ENCODE measurements at places on chromosomes 13 and 19. TPM values are rescaled to one million over a fixed set of nuclear protein-coding genes. Genes with fewer than 3 reads are reported as not detected.

Gene TEX101
- total RNA-seq, result not detected

Gene SOX1
- total RNA-seq, result 0.99 TPM

Gene GFY
- not detected for total RNA-seq

Gene KCNN4
- 0.83 TPM for total RNA-seq

Gene ICAM4
- total RNA-seq, result 1.8 TPM

Gene SELENOW
- total RNA-seq, result 329 TPM

Gene C13orf42
- 0.06 TPM for total RNA-seq

Gene RFPL4AL1
- not detected for total RNA-seq

Gene SYT5
- 11.5 TPM for total RNA-seq

Gene PEG3
- 444 TPM for total RNA-seq

Gene MEDAG
- total RNA-seq, result 10.8 TPM

Gene ATP13A1
- 21.3 TPM for total RNA-seq

Gene C19orf38
- 2.9 TPM for total RNA-seq

Gene ZMYM5
- total RNA-seq, result 21.1 TPM

DNA sequence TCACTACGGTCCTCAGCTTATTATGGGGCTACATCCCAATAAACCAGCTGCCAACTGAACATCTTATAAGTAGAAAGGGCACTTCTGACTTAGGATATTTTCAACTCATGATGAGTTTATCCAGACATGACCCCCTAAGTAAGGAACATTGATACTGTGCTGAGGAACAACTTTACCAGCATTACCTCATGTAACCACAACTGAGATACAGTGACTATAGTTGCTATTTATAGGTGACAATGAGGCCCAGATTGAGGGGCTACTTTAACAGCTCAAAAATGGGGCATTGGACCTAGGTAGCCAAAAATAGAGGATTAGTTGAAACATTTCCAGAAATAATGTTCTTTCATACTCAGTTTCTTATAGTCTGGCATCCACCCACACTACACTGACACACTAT, 26.8 kb downstream of the SKA3 start:
- H3K4me3 ChIP-seq, result no peak overlapping the region
- H3K27me3 ChIP-seq, result no peaks in the 10 kb centered on the region
- peaks cover 13% of the 10 kb centered on the region for H3K36me3 ChIP-seq
- H3K4me1 ChIP-seq, result no peaks in the 10 kb centered on the region
- no peak for DNase-seq
- no peak overlapping the region for H3K27ac ChIP-seq

DNA sequence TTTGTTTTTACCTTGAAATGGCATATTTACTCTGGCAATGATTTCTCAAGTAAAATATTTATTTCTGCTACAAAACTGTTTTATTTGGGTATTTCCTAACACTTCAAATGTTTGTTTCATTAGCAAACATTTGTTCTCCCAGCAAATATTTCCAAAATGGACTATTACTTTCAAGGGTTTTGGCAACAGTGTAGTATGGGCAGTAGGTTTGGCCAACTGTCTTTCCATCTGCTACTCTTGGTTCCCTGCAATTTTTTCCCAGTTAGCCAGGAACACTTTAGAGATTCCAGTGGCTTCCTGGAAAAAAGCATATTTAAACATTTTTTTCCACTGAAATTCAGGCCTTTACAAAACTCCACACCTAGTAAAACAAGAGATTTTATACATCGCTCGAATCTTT, 466.6 kb downstream of the SLITRK6 start:
- DNase-seq, result no peak
- H3K4me3 ChIP-seq, result no peak overlapping the region
- H3K36me3 ChIP-seq, result no peaks in the 10 kb centered on the region
- no peak overlapping the region for H3K27ac ChIP-seq
- H3K27me3 ChIP-seq, result no peaks in the 10 kb centered on the region

- no peak overlapping the region for H3K27ac ChIP-seq
- no peaks in the 10 kb centered on the region for H3K4me1 ChIP-seq
- H3K27me3 ChIP-seq, result no peaks in the 10 kb centered on the region
- H3K36me3 ChIP-seq, result no peaks in the 10 kb centered on the region
- DNase-seq, result no peak
Measured at GRCh38 chr13:73898276-73898675, 235.9 kb downstream of the KLF12 start.

GRCh38 chr13:93789058-93789457, 562.5 kb downstream of the GPC6 start:
- no peaks in the 10 kb centered on the region for H3K4me1 ChIP-seq
- H3K4me3 ChIP-seq, result no peak overlapping the region
- no peak for DNase-seq
- H3K27ac ChIP-seq, result no peak overlapping the region
- H3K27me3 ChIP-seq, result no peaks in the 10 kb centered on the region

DNA sequence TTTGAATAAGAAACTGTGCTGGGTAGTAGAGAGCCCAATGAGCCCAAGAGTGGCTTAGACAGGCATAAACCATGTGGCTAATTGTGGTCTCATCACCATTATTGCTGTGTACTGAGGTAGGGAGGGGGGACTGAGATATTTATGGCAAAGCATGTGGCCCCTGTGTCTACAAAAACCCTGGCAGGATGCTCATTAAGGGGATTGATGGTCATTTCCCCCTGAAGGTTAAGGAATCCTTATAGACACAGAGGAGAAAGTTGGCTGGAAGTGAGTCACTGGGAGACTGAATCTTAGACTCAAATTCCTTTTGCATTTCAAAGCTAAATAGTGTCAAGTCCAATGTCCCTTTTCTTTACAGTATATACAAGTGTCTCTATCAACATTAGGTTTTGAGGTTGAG, 9.8 kb upstream of the DACT3 start:
- DNase-seq, result no peak
- no peak overlapping the region for H3K27ac ChIP-seq
- H3K36me3 ChIP-seq, result peaks cover 30% of the 10 kb centered on the region
- H3K4me1 ChIP-seq, result no peaks in the 10 kb centered on the region

- peaks cover 12% of the 10 kb centered on the region for H3K36me3 ChIP-seq
- peaks cover 16% of the 10 kb centered on the region for H3K4me1 ChIP-seq
- H3K4me3 ChIP-seq, result peak overlapping the region; percentile 77
- peak overlapping the region; percentile 97 for H3K27ac ChIP-seq
Measured at GRCh38 chr19:56837492-56838023, 3.0 kb downstream of the PEG3 start.

- no peaks in the 10 kb centered on the region for H3K36me3 ChIP-seq
- DNase-seq, result no peak
- no peak overlapping the region for H3K4me3 ChIP-seq
- H3K4me1 ChIP-seq, result peaks cover 15% of the 10 kb centered on the region
- H3K27me3 ChIP-seq, result no peaks in the 10 kb centered on the region
- no peak overlapping the region for H3K27ac ChIP-seq
Measured at GRCh38 chr13:30700364-30700763, 35.0 kb upstream of the ALOX5AP start.

DNA sequence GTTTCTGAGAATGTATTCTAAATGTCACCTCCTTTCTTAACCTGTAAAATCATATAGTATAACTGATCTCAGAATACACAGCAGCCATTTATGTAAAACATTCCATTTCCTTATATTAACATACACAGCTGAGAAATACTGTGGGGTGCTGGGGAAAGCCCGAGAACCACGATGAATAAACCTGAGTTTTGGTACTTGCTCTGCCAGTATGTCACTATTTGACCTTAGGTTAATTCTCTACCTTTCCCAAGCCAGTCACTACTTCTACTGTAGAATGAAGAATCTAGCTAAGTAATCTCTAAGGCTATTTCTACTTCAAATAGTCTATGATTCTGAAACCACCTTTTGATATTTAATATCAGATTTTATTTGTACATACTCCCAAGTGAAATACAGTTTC, 173.7 kb downstream of the TBC1D4 start:
- no peak for DNase-seq
- no peaks in the 10 kb centered on the region for H3K27me3 ChIP-seq
- no peak overlapping the region for H3K4me3 ChIP-seq
- H3K36me3 ChIP-seq, result no peaks in the 10 kb centered on the region

GRCh38 chr13:73467125-73467524, 408.3 kb downstream of the KLF5 start:
- no peaks in the 10 kb centered on the region for H3K27me3 ChIP-seq
- no peaks in the 10 kb centered on the region for H3K4me1 ChIP-seq
- H3K27ac ChIP-seq, result no peak overlapping the region
- H3K4me3 ChIP-seq, result no peak overlapping the region
- no peak for DNase-seq
- H3K36me3 ChIP-seq, result no peaks in the 10 kb centered on the region

DNA sequence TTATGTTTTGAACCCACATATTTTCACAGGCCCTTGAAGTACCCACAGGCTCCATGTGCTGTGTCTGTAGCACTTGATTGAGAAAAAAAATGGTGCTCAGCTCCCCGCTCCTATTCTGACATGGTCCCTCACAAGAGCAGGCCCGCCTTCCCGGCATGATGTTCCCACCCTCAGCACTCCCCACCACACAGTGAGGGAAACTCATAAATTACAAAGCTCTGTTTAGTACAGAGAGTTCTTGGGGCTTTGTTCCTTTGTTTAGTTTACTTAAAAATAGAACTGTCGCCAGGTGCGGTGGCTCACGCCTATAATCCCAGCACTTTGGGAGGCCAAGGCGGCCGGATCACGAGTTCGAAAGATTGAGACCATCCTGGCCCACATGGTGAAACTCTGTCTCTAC, 25.9 kb upstream of the ABCC4 start:
- DNase-seq, result no peak
- H3K27me3 ChIP-seq, result no peaks in the 10 kb centered on the region
- H3K36me3 ChIP-seq, result no peaks in the 10 kb centered on the region
- H3K4me3 ChIP-seq, result no peak overlapping the region
- H3K4me1 ChIP-seq, result no peaks in the 10 kb centered on the region

DNA sequence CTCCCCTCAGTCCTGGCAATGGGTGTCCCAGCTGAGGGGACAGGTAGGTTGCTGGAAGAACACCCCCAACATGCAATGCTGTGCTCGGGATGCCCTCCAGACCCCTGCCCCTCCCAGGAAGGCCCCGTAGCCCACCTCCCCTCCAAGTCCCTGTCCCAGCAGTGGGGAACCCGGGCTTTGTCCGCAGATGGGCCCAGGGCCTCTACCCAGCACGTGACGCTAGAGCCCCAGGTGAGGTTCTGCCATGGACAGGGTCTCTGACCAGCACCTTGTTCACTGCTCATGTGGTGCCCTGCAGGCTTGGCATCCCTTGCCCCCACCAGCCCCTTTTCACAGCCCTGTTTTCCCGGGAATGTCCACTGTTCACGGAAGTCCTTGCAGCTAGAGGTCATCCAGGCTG, 220.0 kb upstream of the SGCG start:
- H3K27me3 ChIP-seq, result no peaks in the 10 kb centered on the region
- no peak overlapping the region for H3K4me3 ChIP-seq
- no peak overlapping the region for H3K27ac ChIP-seq
- no peak for DNase-seq

DNA sequence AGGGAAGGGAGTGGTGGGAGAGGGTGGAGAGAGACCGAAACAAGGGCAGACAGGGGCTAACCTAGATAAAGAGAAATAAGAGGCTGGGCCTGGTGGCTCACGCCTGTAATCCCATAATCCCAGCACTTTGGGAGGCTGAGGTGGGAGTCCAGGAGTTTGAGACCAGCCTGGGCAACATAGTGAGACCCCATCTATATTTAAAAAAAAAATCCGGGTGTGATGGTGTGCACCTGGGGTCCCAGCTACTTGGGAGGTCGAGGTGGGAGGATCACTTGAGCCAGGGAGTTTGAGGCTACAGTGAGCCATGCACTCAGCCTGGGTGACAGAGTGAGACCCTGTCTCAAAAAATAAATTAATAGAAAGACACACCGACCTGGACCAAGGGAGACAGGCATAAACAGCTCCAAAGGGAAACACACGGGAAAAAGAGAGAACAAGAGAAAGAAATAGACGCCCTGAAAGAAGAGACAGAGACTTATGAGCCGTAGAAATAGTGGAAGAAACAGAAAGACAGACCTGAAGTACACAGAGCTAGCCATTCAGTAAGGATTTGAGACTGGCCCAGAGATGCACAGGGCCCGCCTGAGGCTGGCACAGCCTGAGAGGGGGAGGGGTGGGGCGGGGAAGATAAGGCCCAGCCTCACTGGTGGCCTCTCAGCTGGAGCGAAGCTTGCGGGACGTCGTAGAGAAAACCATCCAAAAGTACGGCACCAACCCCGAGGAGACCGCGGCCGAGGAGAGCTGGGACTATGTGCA, 2.2 kb downstream of the CD37 start:
- no peak for DNase-seq
- H3K36me3 ChIP-seq, result peaks cover 17% of the 10 kb centered on the region
- H3K4me1 ChIP-seq, result peaks cover 33% of the 10 kb centered on the region

DNA sequence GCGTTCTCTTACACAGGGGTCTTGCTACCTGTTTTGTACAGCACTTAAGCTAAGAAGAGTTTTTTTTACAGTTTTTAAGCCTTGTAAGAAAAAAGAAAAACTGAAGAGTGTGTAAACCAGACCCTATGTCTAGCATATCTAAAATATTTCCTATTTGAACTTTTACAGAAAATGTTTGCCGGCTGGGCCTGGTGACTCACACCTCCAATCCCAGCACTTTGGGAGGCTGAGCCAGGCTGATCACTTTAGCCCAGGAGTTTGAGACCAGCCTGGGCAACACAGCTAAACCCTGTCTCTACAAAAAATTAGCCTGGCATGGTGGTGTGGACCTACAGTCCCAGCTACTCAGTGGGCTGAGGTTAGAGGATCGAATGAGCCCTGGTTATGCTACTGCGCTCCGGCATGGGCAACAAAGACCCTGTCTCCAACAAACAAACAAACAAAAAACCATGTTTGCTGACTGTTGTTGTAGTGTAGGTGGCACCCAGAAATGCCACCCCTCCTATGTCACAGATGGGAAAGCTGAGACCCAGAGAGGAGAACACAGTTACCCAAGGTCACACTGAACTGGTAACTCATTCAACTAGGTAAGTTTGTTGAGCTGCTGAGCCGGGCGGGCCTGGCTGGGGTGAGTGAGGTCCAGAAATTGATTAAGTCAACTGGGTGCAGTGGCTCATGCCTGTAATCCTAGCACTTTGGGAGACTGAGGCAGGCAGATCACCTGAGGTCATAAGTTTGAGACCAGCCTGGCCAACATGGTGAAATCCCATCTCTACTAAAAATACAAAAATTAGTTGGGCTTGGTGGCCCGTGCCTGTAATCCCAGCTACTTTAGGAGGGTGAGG, 1.9 kb upstream of the VASP start:
- H3K4me3 ChIP-seq, result no peak overlapping the region
- H3K36me3 ChIP-seq, result no peaks in the 10 kb centered on the region
- DNase-seq, result peak; percentile 0
- H3K27me3 ChIP-seq, result peaks cover 11% of the 10 kb centered on the region
